Testis (tissue), 5 donors: ENCODE measurements at places on chromosomes 3 and 15. TPM values are rescaled to one million over a fixed set of nuclear protein-coding genes. Genes with fewer than 3 reads are reported as not detected.

Gene CTXN2
- total RNA-seq, result 1.0 TPM

Gene XCR1
- total RNA-seq, result 0.16 TPM

Gene PLAAT1
- 76.3 TPM for total RNA-seq

Gene IMPG2
- 0.50 TPM for total RNA-seq

Gene RPP14
- 13.8 TPM for total RNA-seq

Gene CDAN1
- total RNA-seq, result 27.5 TPM

Gene PIF1
- 19.1 TPM for total RNA-seq

Gene GASK1A
- total RNA-seq, result 18.7 TPM

- H3K4me1 ChIP-seq, result no peaks in the 10 kb centered on the region
- no peak overlapping the region for H3K4me3 ChIP-seq
- H3K36me3 ChIP-seq, result no peaks in the 10 kb centered on the region
- no peaks in the 10 kb centered on the region for H3K27me3 ChIP-seq
Observed at GRCh38 chr3:180332608-180333007, 269.4 kb upstream of the TTC14 start.

DNA sequence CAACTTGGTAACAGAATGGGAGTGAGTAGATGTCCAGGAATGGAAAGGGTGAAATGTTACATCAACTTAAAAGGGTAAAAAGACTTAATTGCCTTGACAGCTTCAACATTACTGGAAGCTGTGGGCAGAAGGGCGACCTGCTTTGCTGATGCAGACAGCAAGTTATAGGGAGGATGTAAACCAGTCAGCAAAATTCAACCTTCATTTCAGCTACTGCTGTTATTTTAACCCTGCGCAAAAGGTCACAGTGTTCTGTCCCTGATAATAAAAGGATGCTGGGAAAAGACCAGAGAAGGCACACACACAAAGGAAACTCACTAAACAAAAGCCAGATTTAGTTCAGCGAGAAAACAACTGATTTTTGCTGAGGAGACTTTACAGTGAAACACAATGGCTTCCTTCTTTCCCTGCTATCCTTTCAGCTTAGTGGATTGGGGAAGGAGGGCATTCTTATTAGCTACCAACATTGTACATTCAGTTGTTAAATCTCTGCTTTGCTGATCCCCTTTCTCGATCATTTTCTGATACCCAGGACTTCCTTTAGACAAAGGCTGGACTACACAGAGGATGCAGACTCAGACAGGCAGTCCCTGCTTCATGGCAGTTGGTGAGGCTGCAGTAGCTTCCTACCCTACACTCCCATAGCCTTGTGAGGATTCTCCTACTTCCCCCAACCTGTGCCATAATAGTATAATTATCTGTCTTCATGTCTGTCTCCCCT lies 62.0 kb downstream of the P3H2 start:
- no peak for DNase-seq
- no peaks in the 10 kb centered on the region for H3K36me3 ChIP-seq
- H3K27me3 ChIP-seq, result no peaks in the 10 kb centered on the region
- H3K4me1 ChIP-seq, result peaks cover 9% of the 10 kb centered on the region
- H3K4me3 ChIP-seq, result no peak overlapping the region
- H3K27ac ChIP-seq, result peak overlapping the region; percentile 34

GRCh38 chr3:50194903-50195500 lies 3.6 kb downstream of the GNAT1 start:
- DNase-seq, result no peak
- H3K27ac ChIP-seq, result no peak overlapping the region
- H3K27me3 ChIP-seq, result peaks cover 3% of the 10 kb centered on the region

- no peaks in the 10 kb centered on the region for H3K27me3 ChIP-seq
- no peaks in the 10 kb centered on the region for H3K4me1 ChIP-seq
- no peaks in the 10 kb centered on the region for H3K36me3 ChIP-seq
- DNase-seq, result no peak
- H3K27ac ChIP-seq, result no peak overlapping the region
Observed at GRCh38 chr15:92385096-92385495, 8.6 kb upstream of the ST8SIA2 start.

- H3K27ac ChIP-seq, result no peak overlapping the region
- no peaks in the 10 kb centered on the region for H3K27me3 ChIP-seq
- H3K36me3 ChIP-seq, result no peaks in the 10 kb centered on the region
Observed at GRCh38 chr15:74449095-74449494, 11.9 kb downstream of the UBL7 start.

DNA sequence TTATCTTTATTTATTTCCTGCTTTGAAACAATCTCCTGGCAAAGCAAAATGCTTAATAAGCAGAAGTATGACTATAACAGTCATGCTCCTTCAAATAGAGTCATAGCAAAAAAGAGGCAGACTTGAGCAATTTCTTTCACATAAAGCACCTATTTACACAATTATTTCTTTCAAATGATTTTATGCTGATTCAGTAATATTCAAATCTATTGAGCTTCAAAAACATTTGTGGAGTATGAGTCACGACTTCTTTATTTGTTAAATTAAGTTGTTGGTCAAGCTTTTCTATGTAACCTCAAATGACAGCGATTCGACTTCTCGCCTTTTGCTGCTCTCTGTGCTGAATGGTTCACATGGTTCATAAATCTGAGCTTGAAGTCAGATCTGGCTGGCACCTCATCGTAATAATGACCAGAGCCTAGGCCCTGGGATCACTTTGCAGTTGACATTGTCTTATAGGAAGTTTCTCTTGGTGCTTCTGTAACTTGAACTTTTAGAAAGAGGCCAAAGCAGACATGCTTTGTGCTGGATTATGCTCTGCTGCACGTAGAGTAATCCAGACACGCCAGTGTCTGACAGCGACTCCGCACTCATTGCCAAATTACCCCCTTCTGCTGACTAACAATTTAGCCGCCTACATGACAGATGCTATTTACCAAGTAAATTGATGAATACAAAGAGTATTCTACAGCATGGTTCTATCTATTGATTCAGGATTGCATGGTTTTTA lies 139.0 kb downstream of the MCTP2 start:
- H3K4me3 ChIP-seq, result no peak overlapping the region
- no peaks in the 10 kb centered on the region for H3K4me1 ChIP-seq
- H3K36me3 ChIP-seq, result no peaks in the 10 kb centered on the region
- DNase-seq, result no peak
- H3K27me3 ChIP-seq, result no peaks in the 10 kb centered on the region
- no peak overlapping the region for H3K27ac ChIP-seq

GRCh38 chr3:185332026-185332735 lies 30.8 kb upstream of the MAP3K13 start:
- H3K27ac ChIP-seq, result no peak overlapping the region
- no peaks in the 10 kb centered on the region for H3K36me3 ChIP-seq
- DNase-seq, result no peak
- no peaks in the 10 kb centered on the region for H3K27me3 ChIP-seq
- H3K4me1 ChIP-seq, result no peaks in the 10 kb centered on the region

DNA sequence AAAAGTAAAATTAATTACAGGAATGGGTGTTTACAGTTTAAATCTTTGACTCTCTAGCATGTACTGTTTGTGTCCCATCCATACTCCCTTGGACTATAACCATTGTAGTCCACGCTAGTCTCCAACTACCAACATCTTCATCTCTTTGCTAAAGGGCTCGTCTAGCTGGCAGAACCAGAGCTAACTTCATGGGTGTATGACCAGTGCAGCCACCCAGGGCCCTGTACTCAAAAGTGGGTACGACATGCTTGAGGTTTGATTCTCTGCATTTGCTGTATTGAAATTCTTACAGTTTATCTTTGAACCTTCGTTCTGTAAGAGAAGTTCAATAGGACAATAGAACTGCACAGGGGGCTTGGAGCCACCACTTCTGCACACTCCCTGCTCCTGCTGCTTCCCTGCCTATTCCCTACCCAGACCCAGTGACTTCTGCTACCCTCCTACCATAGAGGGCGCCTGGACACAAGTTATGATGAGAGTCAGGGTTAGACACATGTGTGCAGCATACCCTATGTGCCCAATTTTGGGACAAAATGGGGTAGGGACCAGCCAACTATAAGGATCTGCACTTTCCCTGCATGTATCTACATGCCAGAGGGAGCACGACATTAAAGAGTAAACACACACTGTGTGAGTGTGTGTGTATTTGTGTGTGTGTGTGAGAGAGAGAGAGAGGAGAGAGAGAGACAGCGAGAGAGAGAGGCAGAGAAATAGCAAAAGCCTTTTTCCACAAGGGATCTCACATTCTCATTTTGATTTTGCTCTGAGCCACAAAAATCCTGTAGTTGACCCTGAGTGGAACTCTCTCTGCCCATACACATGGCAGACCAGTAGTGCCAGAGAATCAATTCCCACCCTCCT lies 59.0 kb upstream of the NECTIN3 start:
- DNase-seq, result no peak
- no peaks in the 10 kb centered on the region for H3K27me3 ChIP-seq
- H3K4me1 ChIP-seq, result no peaks in the 10 kb centered on the region
- H3K36me3 ChIP-seq, result no peaks in the 10 kb centered on the region
- no peak overlapping the region for H3K27ac ChIP-seq

- no peaks in the 10 kb centered on the region for H3K36me3 ChIP-seq
- H3K27me3 ChIP-seq, result no peaks in the 10 kb centered on the region
- no peak for DNase-seq
- no peak overlapping the region for H3K27ac ChIP-seq
- H3K4me1 ChIP-seq, result no peaks in the 10 kb centered on the region
Observed at GRCh38 chr3:172853005-172853404, 102.5 kb downstream of the ECT2 start.

DNA sequence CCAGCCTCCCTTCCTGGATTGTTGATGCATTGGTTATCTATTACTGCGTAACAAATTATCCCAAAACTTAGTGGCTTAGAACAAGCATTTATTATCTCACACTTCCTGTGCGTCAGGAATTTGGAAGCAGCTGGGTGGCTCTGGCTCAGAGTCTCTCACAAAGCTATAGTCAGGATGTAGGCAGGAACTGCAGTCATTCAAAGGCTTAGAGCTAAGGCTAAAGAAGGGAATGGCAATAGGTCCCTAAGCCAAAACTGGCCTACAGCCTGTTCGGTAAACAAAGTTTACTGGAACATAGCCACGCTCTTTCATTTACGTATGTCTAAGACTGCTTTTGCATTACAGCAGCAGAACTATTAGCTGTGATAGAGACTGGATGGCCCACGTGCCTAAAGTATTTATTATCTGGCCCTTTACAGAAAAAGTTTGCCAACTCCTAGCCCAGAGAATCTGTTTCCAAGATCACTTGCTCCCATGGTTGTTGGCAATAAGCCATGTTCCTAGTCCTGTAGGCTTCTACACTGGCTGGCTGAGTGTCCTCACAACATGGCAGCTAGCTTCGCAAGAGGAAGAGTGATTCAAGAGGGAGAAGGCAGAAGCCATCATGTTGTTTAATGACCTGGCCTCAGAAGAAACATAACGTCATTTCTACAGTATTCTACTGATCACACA lies 132.4 kb downstream of the SNRK start:
- H3K27ac ChIP-seq, result no peak overlapping the region
- no peak for DNase-seq
- no peaks in the 10 kb centered on the region for H3K4me1 ChIP-seq

DNA sequence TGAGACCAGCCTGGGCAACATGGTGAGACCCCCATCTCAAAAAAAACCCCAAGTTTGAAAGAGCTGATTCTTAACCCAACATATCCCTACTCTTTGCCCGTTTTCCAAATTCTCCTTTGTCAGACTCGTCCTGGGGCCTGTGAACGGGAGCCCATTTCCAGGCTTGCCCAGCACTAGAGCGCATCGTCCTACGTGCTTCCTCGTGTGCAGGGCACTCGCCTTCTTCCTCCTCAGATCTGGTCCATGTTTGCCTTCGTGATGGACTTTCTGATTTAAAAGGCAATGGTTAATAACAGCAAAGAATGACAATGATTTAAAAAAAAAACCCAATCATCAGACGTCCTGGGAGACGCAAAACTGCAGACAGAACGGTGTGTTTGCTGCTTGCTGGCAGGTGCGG lies 10.1 kb downstream of the MELTF start:
- no peak overlapping the region for H3K27ac ChIP-seq
- no peaks in the 10 kb centered on the region for H3K4me1 ChIP-seq
- H3K4me3 ChIP-seq, result no peak overlapping the region
- H3K36me3 ChIP-seq, result no peaks in the 10 kb centered on the region
- no peak for DNase-seq

GRCh38 chr3:180996415-180996932 lies 6.9 kb upstream of the DNAJC19 start:
- no peak for DNase-seq
- no peak overlapping the region for H3K27ac ChIP-seq
- H3K4me3 ChIP-seq, result no peak overlapping the region
- no peaks in the 10 kb centered on the region for H3K36me3 ChIP-seq

DNA sequence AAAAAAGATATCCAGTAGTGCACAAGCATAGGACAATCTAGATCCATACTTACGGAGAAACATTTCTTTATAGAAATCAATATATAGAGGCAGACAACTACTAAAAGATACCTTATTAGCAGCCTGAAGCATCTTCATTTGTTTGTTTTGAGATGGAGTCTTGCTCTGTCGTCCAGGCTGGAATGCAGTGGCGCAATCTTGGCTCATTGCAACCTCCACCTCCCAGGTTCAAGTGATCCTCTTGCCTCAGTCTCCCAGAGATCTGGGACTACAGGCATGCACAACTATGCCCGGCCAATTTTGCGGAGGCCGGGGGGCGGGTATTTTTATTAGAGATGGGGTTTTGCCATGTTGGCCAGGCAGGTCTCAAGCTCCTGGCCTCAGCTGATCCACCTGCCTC lies 18.3 kb upstream of the SLMAP start:
- DNase-seq, result no peak
- H3K27ac ChIP-seq, result no peak overlapping the region
- H3K27me3 ChIP-seq, result no peaks in the 10 kb centered on the region
- no peaks in the 10 kb centered on the region for H3K4me1 ChIP-seq
- H3K4me3 ChIP-seq, result no peak overlapping the region

DNA sequence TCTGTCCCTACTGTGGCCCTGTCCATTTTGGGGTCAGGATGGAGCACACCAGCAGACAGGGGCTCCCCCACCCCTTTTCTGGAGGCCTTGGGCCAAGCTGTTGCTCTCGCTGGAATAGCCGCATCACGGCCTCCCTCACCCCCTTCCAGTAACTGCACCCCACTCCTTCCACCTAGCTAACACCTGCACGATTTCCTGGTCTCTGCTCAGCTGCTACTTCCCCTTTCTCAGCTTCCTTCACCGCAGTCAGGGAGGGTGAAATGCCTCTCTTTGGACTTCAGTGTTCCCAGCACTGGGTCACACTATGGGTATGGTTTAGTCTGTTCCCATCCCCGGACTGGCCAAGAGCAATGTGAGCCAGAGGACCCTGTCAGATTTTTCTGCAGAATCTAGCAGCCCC lies 400.2 kb downstream of the MCTP2 start:
- no peaks in the 10 kb centered on the region for H3K4me1 ChIP-seq
- H3K36me3 ChIP-seq, result no peaks in the 10 kb centered on the region
- no peaks in the 10 kb centered on the region for H3K27me3 ChIP-seq
- no peak for DNase-seq

DNA sequence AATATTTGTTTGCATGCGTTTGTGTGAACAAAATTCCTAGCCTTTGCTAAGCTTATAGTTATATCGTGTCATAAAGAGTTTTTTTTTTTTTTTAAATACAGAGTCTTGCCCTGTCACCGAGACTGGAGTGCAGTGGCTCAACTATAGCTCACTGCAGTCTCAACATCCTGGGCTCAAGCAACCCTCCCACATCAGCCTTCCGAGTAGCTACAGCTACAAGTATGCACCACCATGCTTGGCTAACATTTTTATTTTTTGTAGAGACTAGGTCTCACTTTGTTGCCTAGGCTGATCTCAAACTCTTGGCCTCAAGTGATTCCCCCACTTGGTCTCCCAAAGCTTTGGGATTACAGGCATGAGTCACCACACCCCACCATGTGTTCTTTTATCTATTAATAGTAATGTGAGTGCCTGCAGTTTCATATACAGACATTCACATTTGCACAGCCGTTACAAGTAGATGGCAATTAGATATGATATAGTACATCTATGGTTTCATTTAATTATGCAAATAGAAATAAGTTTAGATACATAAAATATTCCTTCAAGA lies 848.6 kb downstream of the PDCD6IP start:
- no peak overlapping the region for H3K4me3 ChIP-seq
- no peaks in the 10 kb centered on the region for H3K36me3 ChIP-seq
- no peaks in the 10 kb centered on the region for H3K4me1 ChIP-seq
- DNase-seq, result no peak
- H3K27me3 ChIP-seq, result no peaks in the 10 kb centered on the region
